ENCODE measurements at places on chromosomes 6 and 20.

GRCh38 chr20:945841-946240, 29.7 kb upstream of the ANGPT4 start:
- DNase-seq = no peak

DNA sequence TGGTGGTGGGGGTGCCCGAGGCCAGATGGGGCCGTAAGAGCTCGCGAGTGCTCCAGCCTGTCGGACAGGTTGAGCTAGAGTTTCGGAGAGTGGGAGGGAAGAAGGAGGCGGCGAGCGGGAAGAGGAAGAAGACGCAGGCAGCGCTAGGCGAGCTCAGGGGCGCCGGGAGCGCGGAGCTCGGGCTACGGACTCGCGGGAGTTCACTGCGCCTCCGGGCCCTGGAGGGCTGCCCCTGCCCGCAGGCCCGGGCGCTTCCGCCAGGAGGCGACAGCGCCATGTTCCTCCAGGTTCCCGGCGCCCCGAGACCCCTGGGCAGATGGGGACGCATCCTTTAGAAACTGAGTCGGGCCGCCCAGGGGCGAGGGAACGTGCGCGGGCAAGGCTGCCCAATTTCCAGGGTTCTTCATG, 984 bp downstream of the TFAP2C start:
- DNase-seq = no peak

DNA sequence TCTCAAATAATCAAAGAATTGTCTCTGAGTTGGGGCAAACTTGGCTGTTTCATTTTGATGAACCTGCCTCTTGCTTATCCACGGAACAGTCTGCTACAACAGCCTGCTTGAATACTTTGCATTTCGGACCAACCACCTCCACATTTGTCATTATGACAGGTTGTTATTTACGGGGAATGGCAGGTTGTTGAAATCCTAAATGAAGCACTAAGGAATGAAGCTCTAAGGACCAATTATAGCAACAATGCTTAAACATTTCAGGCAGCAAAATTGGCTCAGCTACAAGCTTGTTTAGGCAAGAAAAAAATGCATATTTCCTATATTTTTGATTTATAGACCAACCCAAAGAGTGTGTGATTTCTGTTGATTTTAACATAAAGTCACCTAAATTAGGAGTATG, 84.5 kb downstream of the MAP3K7 start:
- DNase-seq = no peak

GRCh38 chr6:46325561-46326530, 155.1 kb upstream of the ENPP5 start:
- no peak for DNase-seq

Measured in cortex of kidney (tissue), 1 donor.